Left lung (tissue), 14 donors: ENCODE measurements at places on chromosomes 1 and 21. TPM values are rescaled to one million over a fixed set of nuclear protein-coding genes. Genes with fewer than 3 reads are reported as not detected.

AADACL4 gene
- polyA plus RNA-seq: not detected

GRCh38 chr1:198829944-198830343, 191.1 kb downstream of the PTPRC start:
- DNase-seq: no peak

- peak; percentile 79 for DNase-seq
Observed at GRCh38 chr1:228361314-228362140, 45.1 kb downstream of the TRIM11 start.

CHAF1B gene
- 8.6 TPM for polyA plus RNA-seq

GRCh38 chr1:98468111-98468717, 193.3 kb upstream of the SNX7 start:
- no peak for DNase-seq
